ENCODE measurements at places on chromosomes 5 and 9.

DNA sequence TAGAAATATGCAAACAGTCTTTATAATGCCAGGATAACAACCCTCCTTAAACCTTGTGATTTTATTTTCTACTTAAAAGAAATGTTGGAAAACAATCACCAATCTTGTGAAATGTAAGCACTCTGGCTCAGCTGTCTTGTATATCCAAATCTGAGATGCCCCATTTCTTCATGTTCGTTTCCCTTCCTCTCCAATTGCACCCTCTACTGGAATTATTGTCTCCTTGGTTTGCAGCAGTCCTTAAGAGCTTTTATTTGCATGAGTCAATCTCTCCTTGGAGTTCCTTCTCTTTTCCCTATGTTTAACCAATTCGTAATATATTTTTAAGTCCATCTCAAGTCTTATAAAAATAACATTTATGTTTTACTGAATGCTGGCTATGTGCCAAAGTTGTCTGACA, 362.0 kb upstream of the CDH10 start:
- no peaks in the 10 kb centered on the region for H3K4me1 ChIP-seq
- DNase-seq: peak; percentile 35
- H3K36me3 ChIP-seq: no peaks in the 10 kb centered on the region
- H3K4me3 ChIP-seq: no peak overlapping the region

DNA sequence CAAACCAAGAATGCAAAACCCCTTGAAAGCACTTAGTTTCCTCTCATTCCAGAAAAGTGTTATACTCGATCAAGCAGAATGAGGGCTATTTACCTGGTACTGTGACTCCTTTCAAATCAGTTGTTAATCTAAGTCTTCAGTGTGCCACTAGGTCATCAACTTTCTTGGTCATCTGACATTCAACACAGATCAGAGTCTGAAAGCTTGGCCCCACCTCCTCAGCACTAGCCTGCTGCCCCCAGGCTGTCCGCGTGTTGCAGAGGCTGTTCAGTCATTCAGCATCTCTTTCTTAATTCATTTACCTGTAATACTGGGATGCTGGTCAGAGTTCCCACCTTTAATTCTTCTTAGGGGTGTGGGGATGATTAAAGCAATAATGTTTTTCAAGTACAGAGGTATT, 28.5 kb downstream of the ENC1 start:
- H3K4me3 ChIP-seq: no peak overlapping the region
- no peaks in the 10 kb centered on the region for H3K36me3 ChIP-seq
- H3K27me3 ChIP-seq: no peaks in the 10 kb centered on the region
- H3K4me1 ChIP-seq: peaks cover 8% of the 10 kb centered on the region
- DNase-seq: no peak

- peak; percentile 32 for DNase-seq
- no peaks in the 10 kb centered on the region for H3K36me3 ChIP-seq
- no peaks in the 10 kb centered on the region for H3K27me3 ChIP-seq
- peak overlapping the region; percentile 76 for H3K27ac ChIP-seq
These were observed 71.8 kb upstream of the CD180 start for GRCh38 chr5:67268231-67269021.

DNA sequence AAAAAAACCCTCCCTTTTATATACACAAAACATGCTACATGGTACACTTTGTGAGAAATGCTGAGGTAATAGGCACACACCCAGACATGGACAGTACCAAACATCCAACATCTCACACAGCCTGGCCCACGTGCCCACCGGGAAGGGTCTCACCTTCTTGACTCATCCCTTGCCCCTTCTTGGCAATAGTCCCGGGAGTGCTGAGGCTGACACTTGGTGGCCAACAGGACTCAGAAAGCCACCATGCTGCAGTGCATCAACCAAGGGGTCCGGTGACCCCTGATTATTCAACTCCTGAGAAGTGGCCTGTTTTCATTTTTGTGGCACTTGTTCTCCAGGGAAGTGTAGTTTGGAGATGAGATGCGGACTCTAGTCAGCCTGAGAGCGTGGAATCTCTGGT, 35.0 kb downstream of the ANGPTL2 start:
- no peaks in the 10 kb centered on the region for H3K4me1 ChIP-seq
- no peak overlapping the region for H3K27ac ChIP-seq
- no peaks in the 10 kb centered on the region for H3K27me3 ChIP-seq
- DNase-seq: no peak
- H3K4me3 ChIP-seq: no peak overlapping the region

DNA sequence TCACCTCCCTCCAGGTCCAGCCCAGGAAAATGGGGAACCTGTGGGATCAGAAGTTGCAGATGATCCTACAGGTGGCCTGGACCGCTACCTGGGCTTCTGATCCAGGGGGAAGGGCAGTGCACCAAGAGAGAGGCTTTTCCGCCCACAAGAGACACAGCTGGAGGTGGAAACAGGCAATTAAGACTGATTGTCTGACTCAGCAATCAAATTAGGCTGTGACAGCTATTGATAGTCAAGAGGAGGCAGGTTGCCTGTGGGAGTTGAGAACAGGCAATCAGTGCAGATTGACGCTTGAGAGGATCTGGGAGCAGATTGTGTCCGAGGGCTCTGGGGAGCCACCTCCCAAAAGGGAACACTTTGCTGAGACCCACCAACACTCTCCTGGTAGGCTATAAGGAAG, 71.1 kb upstream of the SLC44A1 start:
- no peak overlapping the region for H3K4me3 ChIP-seq
- no peaks in the 10 kb centered on the region for H3K36me3 ChIP-seq
- H3K27me3 ChIP-seq: no peaks in the 10 kb centered on the region
- DNase-seq: no peak

DNA sequence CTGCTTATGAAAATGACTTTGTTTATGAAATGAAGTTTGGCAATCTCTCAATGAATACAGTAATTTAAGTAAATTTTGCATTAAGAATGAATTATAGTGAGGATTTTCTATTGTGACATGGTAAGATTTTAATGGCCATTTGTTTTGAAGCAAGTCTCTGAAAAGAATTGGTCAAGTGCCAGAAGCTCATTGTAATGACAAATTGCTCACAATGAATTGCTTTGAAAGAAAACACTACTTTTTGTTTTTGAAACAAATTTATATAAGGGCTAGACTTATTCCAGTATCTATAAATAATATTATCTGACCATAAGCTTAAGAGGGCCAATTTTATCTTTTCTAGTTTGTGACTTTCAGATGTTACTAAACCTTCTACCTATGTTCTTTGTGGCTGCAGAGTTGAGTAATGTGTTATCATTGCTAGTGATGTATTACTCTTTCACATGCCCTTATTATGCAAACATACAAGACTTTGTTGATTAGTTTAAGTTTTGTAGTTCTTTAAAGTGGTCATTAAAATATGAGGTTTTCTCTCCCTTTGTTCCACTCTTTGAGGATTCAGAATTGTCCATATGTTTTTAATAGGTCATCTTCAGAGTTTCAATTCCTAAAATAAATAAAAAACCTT, 93.0 kb upstream of the ZNF608 start:
- no peaks in the 10 kb centered on the region for H3K36me3 ChIP-seq
- H3K27ac ChIP-seq: no peak overlapping the region
- H3K4me3 ChIP-seq: no peak overlapping the region
- DNase-seq: no peak

DNA sequence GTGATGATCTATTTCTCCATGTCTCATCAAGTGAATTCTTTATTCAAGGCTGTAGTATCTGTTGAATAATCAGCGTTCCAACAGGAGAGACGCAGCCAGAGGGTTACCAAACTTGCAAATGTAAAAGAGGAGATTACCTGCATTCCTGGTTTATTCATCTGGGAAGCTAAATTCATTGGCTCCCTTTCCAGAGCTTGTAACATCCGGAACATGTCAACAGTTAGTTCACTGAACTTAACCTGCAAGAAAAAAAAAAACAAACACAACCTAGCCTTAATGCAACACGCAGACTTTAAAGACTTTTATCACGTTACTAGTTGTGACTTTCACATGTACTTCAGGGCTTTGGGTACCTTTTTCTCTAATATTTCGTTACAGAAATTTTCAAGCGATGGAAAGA, 62.4 kb upstream of the GOLGA1 start:
- no peak overlapping the region for H3K4me3 ChIP-seq
- no peaks in the 10 kb centered on the region for H3K27me3 ChIP-seq
- H3K36me3 ChIP-seq: peaks cover 33% of the 10 kb centered on the region
- no peak overlapping the region for H3K27ac ChIP-seq
- no peaks in the 10 kb centered on the region for H3K4me1 ChIP-seq
- no peak for DNase-seq

- no peak overlapping the region for H3K27ac ChIP-seq
- H3K4me1 ChIP-seq: peaks cover 6% of the 10 kb centered on the region
- H3K36me3 ChIP-seq: no peaks in the 10 kb centered on the region
- H3K27me3 ChIP-seq: no peaks in the 10 kb centered on the region
These were observed 11.5 kb downstream of the NFIB start for GRCh38 chr9:14302405-14302804.

GRCh38 chr9:79061752-79062616, 509.8 kb upstream of the TLE4 start:
- H3K4me3 ChIP-seq: no peak overlapping the region
- H3K36me3 ChIP-seq: no peaks in the 10 kb centered on the region
- H3K27me3 ChIP-seq: no peaks in the 10 kb centered on the region
- no peaks in the 10 kb centered on the region for H3K4me1 ChIP-seq

DNA sequence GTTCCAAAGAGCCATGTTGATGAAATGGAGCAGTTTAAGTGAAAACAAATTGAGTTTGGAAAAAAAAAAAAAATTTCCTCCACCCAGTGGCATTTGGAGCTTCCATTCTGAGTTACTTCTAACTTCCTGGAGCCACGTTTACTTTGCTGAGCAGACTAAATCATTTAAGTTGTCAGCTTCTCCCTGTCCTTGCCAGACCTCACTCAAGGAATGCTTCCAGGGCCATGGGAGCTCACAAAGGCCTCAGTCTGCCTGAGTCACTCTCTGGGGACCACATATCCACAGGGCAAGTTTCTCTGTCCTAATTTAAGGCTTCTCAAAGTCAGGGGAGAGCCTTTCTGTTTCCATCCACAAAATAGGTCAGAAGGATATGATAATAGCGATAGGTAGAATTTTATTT, 210.3 kb upstream of the TNC start:
- H3K4me3 ChIP-seq: no peak overlapping the region
- H3K27me3 ChIP-seq: no peaks in the 10 kb centered on the region
- no peak for DNase-seq

DNA sequence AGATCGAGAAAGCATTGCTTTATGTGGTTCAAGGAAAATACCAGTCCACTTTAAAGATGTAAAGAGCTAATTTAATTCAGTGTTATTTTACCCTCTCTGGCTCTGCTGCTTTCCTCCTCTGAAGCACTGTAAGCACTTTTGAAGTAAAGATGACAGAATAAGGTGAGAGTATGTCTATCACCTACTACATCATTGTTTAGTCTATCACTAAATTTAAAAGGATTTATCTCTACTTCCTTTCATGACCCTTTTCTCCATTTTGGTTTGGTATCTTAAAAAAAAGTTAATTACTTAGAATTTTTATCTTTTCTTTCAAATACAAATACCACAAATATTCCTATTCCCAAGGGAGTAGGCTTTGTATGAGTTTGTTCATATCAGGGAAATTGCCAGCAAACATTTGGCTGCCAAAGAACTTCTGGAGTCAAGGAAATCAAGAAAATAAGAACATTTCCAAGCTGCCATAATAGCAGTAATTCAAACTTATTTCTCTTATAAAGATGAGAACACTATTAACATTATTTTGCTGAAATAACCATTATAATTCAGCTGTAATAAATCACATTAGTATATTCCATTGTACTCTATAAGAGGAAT, 77.8 kb downstream of the SLC38A9 start:
- no peak for DNase-seq
- H3K36me3 ChIP-seq: peaks cover 1% of the 10 kb centered on the region
- peaks cover 2% of the 10 kb centered on the region for H3K4me1 ChIP-seq
- no peaks in the 10 kb centered on the region for H3K27me3 ChIP-seq

DNA sequence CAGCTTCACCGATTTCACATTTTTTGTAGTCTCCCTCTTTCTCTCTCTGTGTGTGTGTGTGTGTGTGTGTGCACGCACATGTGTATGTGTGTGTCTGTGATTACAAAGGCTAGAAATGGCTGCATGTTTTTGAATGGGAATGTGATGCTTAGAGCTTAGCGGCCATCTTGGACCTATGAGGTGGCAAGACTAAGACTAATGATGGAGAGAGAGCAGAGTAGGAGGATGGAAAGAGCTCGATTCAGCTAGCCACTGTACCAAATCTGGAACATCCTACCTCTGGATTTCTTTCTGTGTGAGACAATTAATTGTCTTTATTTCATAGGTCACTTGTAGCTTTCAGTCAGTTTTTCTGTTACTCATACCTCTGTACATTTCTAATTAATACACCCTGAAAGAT, 205.1 kb downstream of the PCSK1 start:
- DNase-seq: no peak
- H3K4me3 ChIP-seq: no peak overlapping the region
- H3K27me3 ChIP-seq: no peaks in the 10 kb centered on the region
- H3K4me1 ChIP-seq: peaks cover 15% of the 10 kb centered on the region
- no peaks in the 10 kb centered on the region for H3K36me3 ChIP-seq

- no peak overlapping the region for H3K27ac ChIP-seq
- H3K36me3 ChIP-seq: no peaks in the 10 kb centered on the region
- H3K4me3 ChIP-seq: no peak overlapping the region
- peaks cover 20% of the 10 kb centered on the region for H3K4me1 ChIP-seq
These were observed 52.0 kb downstream of the CFAP77 start for GRCh38 chr9:132461971-132462370.

DNA sequence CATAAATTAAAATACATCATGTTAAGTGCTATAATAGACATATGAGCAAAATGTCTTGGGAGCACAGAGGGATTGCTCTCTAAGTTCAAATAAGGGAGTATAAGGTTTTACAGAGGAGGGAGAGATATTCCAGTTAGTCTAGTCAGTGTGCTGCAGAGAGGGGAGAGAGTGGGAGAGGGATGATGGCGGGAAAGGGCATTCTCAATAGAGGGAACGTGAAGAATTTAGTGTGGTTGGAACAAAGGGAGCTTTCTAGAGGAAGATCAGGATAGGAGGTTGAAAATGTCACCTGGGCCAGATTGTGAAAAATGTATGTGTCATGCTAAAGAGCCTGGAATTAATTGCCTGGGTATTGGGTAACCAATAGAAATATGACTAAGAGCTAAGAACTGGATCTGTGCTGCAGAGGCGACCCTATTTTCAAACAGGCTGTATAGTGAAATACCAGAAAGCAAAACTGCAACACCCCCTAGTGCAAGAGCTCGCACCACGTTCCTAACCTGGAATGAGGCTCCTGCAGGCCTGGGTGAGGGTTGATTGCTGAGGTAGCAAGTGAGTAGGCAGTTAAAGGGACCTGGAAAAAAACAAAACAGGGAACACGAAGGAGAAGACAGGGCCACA, 791.8 kb upstream of the C9orf72 start:
- H3K27ac ChIP-seq: no peak overlapping the region
- H3K4me3 ChIP-seq: no peak overlapping the region
- no peaks in the 10 kb centered on the region for H3K36me3 ChIP-seq
- no peaks in the 10 kb centered on the region for H3K27me3 ChIP-seq
- DNase-seq: peak; percentile 21
- H3K4me1 ChIP-seq: peaks cover 5% of the 10 kb centered on the region

Measured in neuronal stem cell (in vitro differentiated cells).